ENCODE measurements at places on chromosomes 3 and 15. TPM values are rescaled to one million over a fixed set of nuclear protein-coding genes. Genes with fewer than 3 reads are reported as not detected.

- DNase-seq, result no peak
Measured at GRCh38 chr3:94071713-94072284, 8.9 kb downstream of the NSUN3 start.

DNA sequence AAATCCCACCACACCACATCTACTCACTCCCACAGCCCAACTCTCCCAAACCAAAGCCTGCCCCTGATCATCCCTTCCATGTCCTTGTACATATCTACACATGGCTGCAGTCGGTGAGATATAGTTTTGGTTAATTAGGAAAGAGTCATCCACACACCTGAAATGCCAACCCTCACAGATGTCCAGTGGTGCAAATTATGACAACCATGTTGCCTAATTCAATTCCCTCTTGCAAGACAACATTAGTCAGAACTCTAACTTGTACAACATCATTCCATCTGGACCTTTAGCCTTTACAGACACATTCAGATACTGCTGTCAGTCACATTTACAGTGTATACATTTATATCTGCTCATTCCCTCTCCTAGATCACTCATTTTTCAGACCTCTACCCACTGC is 41.2 kb downstream of the TUBGCP4 start:
- no peak for DNase-seq

- DNase-seq, result no peak
Measured at GRCh38 chr15:94230431-94230882, 904 bp upstream of the MCTP2 start.

DNA sequence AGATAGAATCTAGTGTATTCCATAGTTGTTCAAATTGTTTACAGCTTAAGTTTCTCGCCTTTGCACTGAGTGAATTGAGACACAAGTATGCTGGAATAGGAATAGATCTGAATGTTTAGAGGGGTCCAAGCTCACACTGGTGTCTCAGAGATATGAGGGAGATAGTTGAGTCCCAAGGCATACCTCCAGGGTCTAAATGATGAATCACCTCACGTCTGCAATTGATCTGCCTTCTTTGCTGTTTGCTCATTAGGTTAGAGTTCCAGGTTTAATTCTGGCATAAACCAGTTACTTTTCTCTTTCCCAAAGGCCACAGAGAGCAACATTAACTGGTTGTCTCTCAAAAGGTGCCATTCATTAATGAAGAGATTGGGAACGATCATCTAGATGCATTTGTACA is 106.3 kb upstream of the MME start:
- no peak for DNase-seq

GRCh38 chr15:60839510-60840211 is 360.7 kb upstream of the ICE2 start:
- no peak for DNase-seq

DNA sequence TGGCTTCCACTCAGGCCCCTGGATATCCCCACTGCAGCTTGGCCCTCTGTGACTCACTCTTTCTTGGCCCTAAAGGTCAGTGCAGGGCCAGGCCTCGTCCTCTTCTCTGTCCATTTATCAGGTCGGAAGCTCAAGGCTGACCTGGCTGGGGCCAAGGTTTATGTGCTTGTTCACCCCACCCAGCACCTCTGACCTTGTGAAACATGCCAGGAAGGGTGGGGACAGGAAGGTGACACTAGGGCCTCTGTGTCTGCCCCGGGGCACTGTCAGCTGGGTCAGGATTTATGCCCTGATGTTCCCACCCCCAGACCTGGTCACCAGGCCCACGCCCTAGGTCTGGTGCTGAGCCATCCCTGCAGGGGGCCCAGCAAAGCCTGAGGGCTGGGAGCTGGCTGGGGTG is 103.8 kb downstream of the FBLN2 start:
- no peak for DNase-seq

Gene KLHL40
- total RNA-seq, result 0.63 TPM

Gene CPN2
- total RNA-seq, result not detected

Gene MME
- total RNA-seq, result 0.96 TPM
